ENCODE measurements at places on chromosomes 3 and 15. TPM values are rescaled to one million over a fixed set of nuclear protein-coding genes. Genes with fewer than 3 reads are reported as not detected.

Gene DPPA2
- total RNA-seq = not detected

Gene CMTM8
- total RNA-seq = 5.0 TPM

Gene WNT5A
- total RNA-seq = not detected

Gene TUSC2
- 29.9 TPM for total RNA-seq

Gene PLA2G4D
- total RNA-seq = not detected

Gene CCR9
- total RNA-seq = not detected
